ENCODE measurements at places on chromosomes 5 and 9. TPM values are rescaled to one million over a fixed set of nuclear protein-coding genes. Genes with fewer than 3 reads are reported as not detected.
A peak's percentile ranks its signal among the peaks of the same experiment; 100 is the strongest.

SLC4A9 gene
- not detected for total RNA-seq

LEAP2 gene
- 0.12 TPM for total RNA-seq

SCGB3A2 gene
- not detected for total RNA-seq

SDHA gene
- 85.8 TPM for total RNA-seq

- peak; percentile 58 for ATAC-seq
Measured at GRCh38 chr9:124835026-124835557, 18.2 kb upstream of the WDR38 start.

DNA sequence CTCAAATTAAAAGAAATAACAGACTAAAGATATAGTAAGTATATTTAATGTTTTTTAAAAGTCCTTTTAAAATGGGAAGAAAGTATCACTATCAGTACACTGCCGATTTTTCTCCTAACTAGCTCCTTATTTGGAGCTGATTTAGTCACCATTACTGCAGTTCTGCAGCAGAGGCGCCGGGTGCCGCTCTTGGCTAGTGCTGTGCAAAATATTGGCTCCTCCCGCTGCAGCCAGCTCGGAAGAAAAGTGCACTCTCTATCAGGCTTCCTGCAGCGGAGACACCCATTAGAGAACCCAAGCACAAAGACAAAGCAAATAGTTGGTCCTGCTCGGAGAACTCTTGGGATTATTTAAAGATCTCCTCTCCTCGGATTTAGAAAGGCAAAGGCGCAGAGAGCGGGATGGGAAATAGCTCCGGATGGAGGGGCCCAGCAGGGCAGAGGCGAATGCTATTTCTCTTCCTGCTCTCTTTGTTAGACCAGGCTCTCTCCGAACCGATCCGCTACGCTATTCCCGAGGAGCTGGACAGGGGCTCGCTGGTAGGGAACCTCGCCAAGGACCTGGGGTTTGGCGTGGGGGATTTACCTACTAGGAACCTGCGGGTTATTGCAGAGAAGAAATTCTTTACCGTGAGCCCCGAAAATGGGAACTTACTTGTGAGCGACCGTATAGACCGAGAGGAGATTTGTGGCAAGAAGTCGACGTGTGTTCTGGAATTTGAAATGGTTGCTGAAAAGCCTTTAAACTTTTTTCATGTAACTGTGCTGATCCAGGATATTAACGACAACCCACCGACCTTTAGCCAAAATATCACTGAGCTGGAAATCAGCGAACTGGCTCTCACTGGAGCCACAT lies at the start of gene PCDHGB3:
TSS of gene PCDHGB3 (plus strand) at position 249 of the 855 bp plus-strand sequence. CDS start at position 402, 153 bp downstream.
- no peak for ATAC-seq

GRCh38 chr9:78786794-78787193 lies 489.9 kb downstream of the PSAT1 start:
- ATAC-seq, result no peak

DNA sequence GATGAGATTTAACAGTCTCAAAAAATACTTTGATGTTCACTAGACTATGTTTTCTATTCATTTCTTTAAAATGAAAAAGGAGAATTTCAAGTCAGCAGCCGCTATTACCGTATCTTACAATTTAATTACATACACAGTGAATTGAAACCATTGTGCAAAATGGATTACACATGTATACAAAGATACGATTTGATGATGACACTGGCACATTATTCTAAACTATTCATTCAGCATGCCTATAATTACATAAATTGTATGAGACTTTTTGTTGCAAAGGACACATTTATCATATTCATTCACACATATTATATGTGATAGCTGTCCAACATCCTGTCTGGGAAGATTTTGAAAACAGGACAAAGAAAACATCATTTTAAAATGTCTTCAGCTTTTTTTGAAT lies 118.3 kb upstream of the VCAN start:
- no peak for ATAC-seq

DNA sequence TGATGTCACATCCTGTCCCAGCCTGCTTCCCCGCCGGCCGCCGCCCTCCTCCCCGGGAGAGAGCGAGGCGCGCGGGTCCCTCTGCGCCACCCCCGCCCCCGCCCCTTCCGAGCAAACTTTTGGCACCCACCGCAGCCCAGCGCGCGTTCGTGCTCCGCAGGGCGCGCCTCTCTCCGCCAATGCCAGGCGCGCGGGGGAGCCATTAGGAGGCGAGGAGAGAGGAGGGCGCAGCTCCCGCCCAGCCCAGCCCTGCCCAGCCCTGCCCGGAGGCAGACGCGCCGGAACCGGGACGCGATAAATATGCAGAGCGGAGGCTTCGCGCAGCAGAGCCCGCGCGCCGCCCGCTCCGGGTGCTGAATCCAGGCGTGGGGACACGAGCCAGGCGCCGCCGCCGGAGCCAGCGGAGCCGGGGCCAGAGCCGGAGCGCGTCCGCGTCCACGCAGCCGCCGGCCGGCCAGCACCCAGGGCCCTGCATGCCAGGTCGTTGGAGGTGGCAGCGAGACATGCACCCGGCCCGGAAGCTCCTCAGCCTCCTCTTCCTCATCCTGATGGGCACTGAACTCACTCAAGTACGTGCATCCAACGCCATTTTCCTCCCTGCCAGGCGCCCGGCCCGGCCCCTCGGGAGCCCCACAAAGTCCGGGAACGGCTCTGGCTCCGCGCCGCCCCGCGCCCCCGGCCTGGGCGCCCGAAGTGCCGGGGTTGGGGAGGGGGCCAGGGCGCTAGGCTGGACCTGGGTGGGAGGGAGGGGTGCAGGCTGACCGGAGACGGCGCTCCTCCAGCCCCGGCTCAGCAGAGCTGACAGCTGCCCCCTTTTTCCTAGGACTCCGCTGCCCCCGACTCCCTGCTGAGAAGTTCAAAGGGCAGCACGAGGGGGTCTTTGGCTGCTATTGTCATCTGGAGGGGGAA lies 12.0 kb upstream of the OLFM1 start:
- peak; percentile 92 for ATAC-seq

- no peak for ATAC-seq
Measured at GRCh38 chr9:132638240-132638639, 31.5 kb downstream of the DDX31 start.

GRCh38 chr5:138243794-138244193 lies 30.6 kb downstream of the GFRA3 start:
- ATAC-seq, result no peak

All from gastroesophageal sphincter (tissue), 4 donors.